ENCODE measurements at places on chromosomes 5 and 9. TPM values are rescaled to one million over a fixed set of nuclear protein-coding genes. Genes with fewer than 3 reads are reported as not detected.

DNA sequence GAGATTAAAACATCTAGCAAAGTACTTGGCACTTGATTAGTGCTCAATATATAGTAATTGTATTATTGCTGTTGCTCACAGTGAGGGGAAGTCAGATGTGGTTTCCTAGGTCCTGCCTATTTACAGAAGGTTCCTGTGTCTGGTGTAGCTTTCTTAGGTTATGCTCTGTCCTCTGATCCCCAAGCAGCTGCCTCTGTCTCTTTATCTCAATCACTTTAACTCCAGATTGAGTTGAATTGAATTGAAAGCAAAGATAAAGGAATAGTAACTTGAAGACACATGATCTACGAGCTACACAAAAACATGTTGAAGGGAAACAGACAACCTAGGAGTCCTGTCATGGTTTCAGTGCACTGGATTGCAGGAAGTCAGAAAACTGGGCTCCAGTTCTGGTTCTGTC is 113.9 kb upstream of the ADAMTSL1 start:
- DNase-seq, result no peak

GRCh38 chr5:168756453-168757391 is 177.6 kb upstream of the PANK3 start:
- DNase-seq, result no peak

- DNase-seq, result no peak
Measured at GRCh38 chr9:36865731-36866635, 168.1 kb downstream of the PAX5 start.

GRCh38 chr5:136023958-136024541 is 4.7 kb upstream of the TGFBI start:
- no peak for DNase-seq

DNA sequence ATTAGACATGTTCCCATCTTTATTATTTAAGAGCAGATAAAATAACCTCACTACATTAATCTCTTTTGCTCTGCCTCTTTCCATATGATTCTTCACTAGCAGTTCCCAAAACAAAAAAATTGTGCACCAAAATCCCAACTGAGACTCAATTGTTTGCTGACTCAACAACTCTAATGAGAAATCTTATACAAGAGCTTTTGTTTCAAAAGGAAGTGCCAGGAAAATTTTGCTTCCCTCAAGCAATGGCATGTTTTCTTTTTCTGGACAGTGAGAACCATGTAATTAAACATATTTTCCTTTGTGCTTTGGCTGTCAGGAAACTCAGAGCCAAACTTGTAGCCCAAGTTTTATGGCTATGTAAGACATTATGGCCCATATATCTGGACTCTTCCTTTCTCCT is 62.0 kb downstream of the TMC1 start:
- no peak for DNase-seq

GRCh38 chr9:79266986-79267385 is 304.8 kb upstream of the TLE4 start:
- DNase-seq, result no peak

DNA sequence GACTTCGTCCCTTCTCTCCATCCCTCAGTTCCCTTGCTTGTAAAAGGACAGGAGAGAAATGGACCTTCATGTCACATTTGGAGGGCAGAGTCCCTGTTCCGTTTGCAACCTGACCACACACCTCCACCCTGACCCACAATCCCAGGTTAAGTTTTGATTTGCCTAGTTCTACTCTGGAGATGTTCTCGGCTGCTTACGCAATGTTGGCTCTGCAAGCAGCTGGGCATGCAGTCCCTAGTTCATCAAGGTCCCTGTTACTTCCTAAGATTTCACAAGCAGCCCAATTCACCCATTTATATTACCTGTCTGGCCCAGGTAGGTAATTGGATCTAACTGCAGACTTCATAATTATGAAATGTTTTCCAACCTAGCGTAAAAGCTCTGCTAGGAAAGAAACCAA is 28.8 kb downstream of the SLIT3 start:
- no peak for DNase-seq

GRCh38 chr9:126119731-126120130 is 206.9 kb upstream of the MVB12B start:
- no peak for DNase-seq

Gene XRCC4
- polyA plus RNA-seq, result 7.6 TPM

GRCh38 chr5:61051267-61051666 is 106.3 kb downstream of the NDUFAF2 start:
- DNase-seq, result no peak

Gene INSL4
- not detected for polyA plus RNA-seq

- DNase-seq, result no peak
Measured at GRCh38 chr5:132782101-132782500, 5.1 kb upstream of the SEPTIN8 start.

- DNase-seq, result no peak
Measured at GRCh38 chr5:6261668-6262067, 116.7 kb downstream of the MED10 start.

Gene NMUR2
- polyA plus RNA-seq, result 1.3 TPM

DNA sequence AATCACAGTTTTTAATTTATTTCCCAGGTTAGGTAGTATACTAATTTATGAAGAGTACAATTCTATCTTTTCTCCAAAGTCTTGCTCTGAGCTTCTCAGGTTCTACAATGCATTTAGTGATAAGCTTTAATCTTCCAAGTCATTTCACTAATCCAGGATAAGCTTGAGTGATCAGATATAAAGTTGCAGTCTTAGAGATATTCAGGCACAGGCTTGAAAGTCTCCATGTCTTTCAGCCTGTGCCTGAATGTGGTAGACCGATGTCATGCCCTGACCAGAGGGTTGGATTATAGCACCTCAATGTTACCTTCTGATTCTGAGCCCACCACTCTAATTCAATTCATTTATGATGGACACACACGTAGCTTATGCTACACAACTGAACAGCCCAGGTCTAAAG is 3.2 kb downstream of the CRHBP start:
- no peak for DNase-seq

- no peak for DNase-seq
Measured at GRCh38 chr9:69970001-69970533, 73.6 kb upstream of the MAMDC2 start.

GRCh38 chr5:141753971-141754713 is 72.1 kb upstream of the ARAP3 start:
- DNase-seq, result no peak

Gene CCDC69
- 4.3 TPM for polyA plus RNA-seq

- no peak for DNase-seq
Measured at GRCh38 chr5:58056546-58056945, 403.3 kb downstream of the PLK2 start.

Gene LAMC3
- polyA plus RNA-seq, result 18.2 TPM

GRCh38 chr5:19169426-19169825 is 818.6 kb downstream of the CDH18 start:
- no peak for DNase-seq

DNA sequence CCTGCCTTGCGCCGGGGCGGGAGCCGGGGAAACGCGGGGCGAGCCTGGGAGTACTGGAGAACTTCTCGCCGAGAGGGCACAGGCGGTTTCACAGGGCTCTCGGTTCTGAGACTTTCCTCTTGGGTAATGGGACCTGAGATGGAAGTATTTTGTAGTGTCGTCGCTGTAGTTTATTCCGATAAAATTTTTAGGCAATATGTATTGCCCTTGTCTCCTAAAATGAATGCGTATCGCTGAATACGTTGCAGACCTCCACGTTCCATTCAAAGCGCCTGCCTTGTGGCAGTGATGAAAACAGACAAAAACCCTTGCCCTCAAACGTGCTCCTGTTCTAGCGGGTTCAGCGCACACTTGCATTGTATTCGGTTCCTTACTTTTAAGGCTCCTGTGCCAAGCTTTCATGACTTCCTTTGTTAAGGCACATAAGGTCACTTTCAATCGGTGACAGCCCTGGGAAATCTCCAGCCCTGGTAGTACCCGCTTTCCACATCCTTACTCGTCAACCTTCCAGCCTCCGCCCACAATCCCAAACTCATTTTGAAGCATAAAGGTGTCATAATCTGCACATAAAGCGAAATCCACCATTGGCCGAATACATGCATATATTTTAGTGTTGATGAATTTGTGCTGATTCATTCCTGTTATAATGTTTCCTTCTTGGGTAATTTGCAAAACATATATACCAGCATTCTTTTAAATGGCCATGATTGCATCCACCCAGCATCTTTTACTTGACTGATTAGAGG is 694 bp downstream of the RMI1 start:
- DNase-seq, result no peak

DNA sequence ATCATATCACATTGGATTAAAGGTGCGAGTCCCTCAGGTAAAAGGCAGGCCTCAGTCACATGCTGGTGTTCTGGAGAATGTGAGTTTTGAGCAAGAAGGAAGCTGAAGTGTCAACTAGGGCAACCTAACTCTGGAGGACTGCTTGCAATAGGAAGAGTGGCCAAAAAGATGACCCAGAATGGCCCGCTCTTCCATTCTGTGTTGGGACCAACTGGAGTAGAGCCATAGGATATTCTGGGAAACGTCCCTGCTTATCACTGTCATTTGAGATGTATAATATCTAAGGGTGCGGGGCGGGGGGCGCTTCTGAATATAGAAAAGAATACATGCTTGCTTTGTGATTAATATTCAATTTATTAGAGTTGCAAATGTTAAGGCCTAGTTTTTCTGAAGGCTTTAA is 7.1 kb upstream of the TRIM7 start:
- no peak for DNase-seq

DNA sequence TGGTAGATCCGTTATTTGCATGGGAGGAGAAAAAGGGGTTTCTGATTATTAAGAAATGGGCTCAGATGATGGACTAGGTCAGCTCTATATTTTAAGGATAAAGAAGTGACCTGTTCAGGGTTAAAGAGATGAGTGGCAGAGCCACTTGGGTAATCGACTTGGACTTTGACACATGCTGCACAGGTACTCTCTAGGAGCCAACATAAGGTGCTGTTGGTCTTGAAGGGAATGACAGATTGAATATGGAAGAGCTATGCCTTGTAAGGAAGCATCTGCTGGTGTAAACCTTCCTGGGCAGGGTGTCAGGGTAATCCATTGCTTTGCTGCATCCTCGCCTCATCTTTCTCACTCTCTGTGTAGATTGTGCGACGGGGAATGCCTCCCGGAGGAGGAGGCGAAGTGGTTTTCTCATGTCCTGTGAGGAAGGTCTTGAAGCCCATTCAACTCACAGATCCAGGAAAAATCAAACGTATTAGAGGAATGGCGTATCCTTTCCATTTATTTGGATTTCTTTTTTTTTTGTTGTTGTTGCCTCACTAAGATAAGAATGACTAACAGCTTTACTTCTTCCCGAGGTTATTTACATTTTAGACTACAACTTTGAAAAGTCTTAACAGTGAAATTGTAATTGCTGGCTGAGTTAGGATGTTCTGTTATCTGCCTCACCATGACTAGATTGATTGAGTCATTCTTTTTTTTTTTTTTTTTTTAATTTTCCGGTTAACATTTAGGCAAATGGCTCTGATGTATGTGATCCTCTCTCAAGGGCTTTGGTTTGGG is 41.2 kb downstream of the RCL1 start:
- no peak for DNase-seq

Gene MYOT
- polyA plus RNA-seq, result 5.0 TPM

Gene STPG3
- 0.68 TPM for polyA plus RNA-seq

DNA sequence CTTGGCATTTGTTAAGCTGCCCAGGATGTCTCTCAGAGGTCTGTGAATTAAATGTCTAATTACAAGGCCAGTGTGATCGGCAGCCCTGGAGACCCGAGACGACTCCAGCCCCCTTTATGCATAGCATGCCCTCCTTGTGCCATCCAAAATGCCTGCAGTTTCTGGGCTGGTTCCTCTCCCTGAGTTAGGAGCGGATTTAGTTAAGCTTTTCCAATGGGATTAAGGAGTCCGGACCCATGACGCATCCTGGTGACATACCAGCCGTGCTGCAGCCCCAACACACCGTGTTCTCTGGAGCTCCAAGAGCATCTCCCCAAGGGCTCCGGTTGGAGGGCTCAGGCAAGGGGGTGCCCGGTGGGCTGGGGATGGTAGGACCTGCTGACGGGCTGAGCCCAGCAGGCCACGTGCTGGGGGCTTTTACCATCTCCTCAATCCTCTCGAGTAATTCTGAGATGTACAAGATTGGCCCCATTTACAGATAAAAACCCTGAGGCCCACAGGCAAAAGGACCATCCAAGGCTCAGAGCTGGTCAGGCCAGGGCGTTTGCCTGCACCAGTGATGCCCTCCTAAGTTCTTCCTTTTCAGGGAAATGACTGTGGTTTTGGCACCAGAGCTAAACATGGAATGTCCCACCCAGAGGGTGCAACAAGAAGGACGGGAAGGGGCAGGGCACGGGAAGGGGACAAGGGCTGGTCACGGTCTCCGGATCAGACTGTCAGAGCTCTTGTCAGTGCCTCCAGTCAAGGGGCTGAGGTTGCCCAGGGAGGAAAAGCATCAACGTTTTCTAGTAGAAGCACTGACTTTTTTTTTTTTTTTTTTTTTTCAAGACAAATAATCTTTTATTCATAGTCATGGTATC is 82.6 kb upstream of the PHYKPL start:
- no peak for DNase-seq

DNA sequence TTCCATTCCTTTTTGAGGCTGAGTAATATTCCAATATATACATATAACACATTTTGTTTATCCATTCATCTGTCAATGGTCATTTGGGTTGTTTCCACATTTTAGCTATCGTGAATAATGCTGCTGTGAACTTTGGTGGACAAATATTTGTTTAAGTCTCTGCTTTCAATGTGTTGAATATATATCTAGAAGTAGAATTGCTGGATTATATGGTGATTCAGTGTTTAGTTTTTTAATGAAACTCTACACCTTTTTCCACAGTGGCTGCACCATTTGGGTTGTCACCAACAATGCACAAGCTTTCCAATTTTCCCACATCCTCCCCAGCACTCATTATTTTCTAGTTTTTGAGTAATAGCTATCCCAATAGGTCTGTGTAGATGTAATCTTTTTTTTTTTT is 69.5 kb downstream of the ACTBL2 start:
- no peak for DNase-seq

Gene C9
- not detected for polyA plus RNA-seq

Gene GCNT4
- 0.79 TPM for polyA plus RNA-seq

Gene FBXL17
- 34.0 TPM for polyA plus RNA-seq

Gene FOXI1
- not detected for polyA plus RNA-seq

Gene PRSS3
- 20.1 TPM for polyA plus RNA-seq

DNA sequence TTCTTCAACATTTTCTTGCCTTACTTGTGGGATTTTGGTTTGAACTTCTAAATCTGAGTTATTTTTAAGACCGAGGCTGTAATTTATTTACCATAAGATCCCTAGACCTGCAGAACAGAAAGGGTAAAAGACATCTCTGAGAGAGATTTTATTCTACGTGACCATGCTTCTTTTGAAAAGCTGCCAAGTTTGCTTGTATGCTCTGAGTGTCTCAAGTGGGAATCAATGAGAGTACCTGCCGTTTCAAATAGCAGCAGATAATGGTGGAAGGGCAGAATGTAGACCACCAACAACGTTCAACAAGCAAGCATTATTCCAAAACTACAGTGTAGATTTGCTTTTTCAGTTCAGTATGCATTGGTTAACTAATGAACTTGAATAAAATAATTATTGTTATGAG is 108.6 kb upstream of the MINAR2 start:
- DNase-seq, result peak; percentile 3

- no peak for DNase-seq
Measured at GRCh38 chr9:70013598-70014196, 30.0 kb upstream of the MAMDC2 start.

Gene IL3
- not detected for polyA plus RNA-seq

GRCh38 chr5:147763791-147764525 is 18.6 kb downstream of the JAKMIP2 start:
- no peak for DNase-seq
